NCI-H1092 treated with DMSO at 0.1 percent for 48 hours (cell line): ENCODE measurements at places on chromosomes 3 and 15.

GRCh38 chr15:63530235-63530634 lies 25.8 kb downstream of the USP3 start:
- DNase-seq = no peak

GRCh38 chr3:4290272-4290893 lies 12.8 kb upstream of the SETMAR start:
- DNase-seq = no peak

DNA sequence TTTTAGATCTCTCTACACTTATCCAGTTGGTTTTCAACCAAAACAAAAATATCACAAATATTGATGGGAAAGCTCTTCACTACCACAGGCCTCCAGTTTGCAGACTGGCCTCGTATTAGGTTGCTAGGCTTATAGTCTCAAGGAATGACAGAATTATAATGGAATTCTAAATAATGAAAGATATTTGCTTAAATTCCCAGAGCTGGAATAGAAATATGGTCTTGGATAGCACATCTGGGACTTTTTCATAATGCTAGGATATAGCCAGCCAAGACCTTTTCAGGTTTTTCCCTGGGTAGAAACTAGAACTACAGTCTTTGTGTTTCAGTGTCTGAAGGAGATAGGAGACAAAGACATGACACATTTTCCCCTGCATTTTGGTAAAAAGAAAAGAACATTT lies 121.9 kb upstream of the STAC start:
- DNase-seq = no peak

DNA sequence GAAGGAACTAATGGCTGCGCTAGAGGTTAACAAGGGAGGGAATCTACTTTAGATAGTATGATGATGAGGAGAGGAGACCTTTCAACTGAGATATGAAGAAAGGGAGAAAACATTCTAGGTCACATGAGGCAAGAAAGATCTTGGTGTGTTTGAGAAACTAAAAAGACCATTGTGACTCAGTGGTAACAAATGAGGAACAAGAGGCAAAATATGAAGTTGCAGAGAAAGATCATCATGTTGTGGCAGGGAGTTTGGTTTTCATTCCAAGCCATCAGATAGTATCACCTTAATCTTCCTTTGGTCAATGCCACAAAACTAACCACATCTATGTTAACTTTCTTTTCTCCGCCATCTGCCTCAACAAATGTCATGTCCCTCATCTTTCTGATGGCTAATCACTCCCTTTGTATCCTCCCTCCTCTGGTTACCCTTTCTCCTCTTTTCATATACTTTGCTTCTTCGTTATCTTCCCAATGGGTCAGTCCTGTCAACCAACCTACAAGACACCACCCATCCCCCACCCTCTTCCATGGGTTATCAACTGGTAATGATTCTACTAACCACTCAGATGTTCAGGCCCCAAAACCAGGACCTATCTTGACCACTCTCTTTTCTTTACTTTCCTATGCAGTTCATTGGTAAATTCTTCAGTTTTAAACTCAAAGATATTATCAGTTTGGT lies 2.4 kb upstream of the PDCD6IP start:
- no peak for DNase-seq

DNA sequence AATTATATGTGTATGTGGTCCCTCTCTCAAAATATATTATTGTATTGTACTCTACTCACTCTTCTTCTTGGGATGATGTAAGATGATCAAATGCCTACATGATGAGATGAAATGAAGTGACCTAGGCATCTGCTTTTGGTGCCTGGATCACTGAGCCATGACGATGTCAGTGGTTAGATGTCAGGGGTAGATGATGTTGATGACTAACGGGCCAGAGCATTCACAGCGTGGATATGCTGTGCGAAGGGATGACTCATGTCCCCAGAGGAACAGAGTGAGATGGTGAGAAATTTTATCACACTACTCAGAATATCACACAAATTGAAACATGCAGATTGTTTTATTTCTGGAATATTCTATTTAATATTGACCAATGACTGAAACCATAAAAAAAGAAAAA lies 233.9 kb upstream of the CADM2 start:
- DNase-seq = no peak

DNA sequence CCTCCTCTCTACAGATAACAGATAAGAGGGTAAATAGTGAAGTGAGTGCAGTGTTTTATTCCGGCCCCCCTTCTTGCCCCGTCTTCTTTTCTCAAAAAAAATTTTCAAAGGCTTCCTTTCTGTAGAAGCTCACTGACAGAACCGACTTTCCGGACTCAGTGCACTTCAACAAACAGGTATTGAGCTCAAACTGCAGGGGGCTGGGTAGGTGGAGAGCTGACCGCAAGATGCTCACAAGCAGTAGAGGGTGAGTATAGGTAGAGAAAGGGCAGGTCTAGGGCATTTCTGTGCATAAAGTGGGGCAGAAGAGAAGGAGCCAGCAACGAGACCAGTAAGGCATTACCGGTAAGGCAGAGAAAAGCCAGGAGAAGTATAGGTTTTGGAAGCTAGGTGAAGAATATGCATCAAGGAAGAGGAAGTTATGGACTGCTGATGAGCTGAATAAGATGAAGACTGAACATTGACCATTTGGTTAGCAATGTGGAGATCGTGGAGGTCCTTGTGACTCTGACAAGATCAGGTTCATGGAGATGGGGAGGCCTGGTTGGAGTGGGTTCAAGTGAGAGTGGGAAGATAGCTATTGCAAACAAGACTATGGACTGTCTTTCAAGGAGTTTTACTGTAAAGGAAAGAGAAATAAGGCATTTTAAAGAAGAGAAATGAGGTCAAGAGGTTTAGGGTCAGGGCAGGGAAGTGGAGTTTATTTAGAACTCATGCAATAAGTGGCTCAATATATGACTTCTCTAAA lies 97.4 kb downstream of the ST6GAL1 start:
- no peak for DNase-seq

GRCh38 chr15:39778021-39778420 lies 4.6 kb downstream of the FSIP1 start:
- DNase-seq = no peak

GRCh38 chr3:127233371-127233770 lies 40.4 kb downstream of the PRR23E start:
- no peak for DNase-seq

GRCh38 chr3:174110761-174111160 lies 713.2 kb downstream of the NLGN1 start:
- DNase-seq = no peak

DNA sequence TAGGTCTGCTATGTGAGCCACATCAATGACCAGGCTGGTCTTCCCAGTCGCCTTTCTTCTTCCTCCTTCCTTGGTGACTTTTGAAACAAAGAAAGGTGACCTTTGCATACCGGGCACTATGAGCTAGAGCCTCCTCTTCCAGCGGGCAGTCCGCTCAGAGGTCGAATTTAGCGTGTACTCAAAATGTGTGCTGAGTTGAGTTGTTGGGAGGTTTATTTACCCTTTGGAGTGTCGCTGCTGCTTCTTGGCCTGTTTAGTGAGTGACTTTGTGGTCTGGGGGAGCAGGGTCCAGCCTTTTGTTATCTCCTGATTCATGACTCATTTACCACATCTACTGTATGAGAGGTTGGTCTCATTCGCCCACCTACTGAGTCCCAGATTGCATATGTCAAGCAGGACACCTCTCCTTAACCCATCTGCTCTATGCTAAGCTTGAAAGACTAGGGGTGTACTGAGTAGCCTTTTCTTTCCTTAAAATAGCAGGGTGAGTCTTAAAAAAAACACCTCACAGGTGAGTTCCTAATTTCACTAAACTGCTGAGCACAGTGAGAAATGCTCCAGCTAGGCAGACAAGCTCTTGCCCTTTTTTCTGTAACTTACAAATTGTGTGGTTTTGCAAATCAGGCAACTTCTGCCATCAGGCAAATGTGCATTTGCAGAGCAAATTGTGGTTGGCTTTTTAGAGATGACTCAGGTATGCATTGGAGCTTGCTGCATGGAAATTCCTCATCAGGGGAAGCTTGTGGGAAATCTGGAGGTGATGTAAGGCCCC lies 3.2 kb upstream of the SIAH2 start:
- DNase-seq = no peak

- DNase-seq = peak; percentile 64
Observed at GRCh38 chr3:170414202-170414663, 4.4 kb upstream of the CLDN11 start.

- DNase-seq = no peak
Observed at GRCh38 chr3:146020969-146021368, 140.0 kb downstream of the PLOD2 start.

DNA sequence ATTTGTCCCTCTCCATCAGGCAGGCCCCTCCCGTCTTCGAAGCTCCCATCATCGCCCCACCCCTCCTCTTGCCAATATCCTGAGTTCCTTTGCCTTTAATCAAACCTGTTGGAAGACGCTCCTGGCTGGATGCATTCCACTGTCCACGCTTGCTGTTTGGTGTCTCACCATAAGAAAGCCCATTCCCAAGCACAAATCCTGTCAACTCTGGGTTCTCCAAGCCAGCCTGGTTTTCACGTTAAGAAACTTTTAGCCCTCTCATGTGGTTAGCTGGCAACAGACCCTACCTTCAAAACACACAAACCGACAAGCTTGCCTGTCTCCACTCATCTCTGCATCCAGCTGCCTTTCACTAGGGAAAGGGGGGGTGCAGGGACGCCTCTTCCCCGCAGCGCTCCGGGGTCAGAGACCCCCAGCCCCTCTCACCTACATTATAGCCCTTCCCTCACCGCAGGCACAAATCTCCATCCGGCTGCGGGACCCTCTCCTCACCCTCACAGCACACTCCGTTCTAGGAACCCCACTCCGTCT lies 1.1 kb downstream of the GORASP1 start:
- DNase-seq = no peak

- DNase-seq = no peak
Observed at GRCh38 chr3:124409650-124410275, 320.5 kb upstream of the UMPS start.

GRCh38 chr15:75167588-75168350 lies 33.9 kb upstream of the C15orf39 start:
- no peak for DNase-seq

DNA sequence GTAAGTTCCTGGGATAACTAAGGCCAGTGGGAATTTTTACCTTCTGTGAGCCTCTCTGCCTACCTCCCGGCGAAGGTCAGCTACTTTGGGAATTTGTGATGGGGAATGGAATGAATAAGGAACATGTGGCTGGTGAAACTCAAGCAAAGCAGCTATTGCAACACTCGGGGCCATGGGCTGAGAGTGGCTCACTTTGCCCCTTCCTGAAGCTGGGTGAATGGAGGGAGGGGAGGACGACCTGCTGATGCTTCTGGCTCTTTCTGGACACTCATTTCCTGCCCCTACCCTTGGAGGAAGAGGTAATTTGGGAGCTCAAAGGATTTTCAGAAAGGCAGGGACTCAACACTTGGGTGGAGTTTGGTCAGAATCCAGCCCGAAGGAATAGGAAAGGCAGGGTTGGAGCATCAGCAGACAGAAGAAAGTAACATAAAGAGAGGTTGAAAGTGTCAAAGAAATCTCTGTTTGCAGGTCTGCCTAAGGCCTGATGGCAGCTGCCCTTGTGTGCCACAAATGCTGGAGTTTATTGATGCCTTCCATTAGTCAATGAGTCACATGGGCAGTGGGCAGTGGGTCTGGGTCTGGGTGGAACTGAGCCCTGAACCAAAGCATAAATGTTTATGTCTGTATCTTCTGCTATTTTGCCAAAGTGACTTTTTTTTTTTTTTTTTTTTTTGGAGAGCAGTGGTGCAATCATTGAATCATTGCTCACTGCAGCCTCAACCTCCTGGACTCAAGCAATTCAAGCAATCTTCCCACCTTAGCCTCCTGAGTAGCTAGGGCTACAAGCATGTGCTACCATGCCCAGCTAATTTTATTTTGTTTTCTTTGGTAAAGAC lies 12.4 kb downstream of the LAMP3 start:
- DNase-seq = no peak
